ENCODE measurements at places on chromosomes 3 and 15.

GRCh38 chr15:71821547-71822129, 11.3 kb downstream of the NR2E3 start:
- DNase-seq: no peak

- DNase-seq: no peak
These were observed 40.3 kb downstream of the COPS2 start for GRCh38 chr15:49115062-49115461.

GRCh38 chr3:30292192-30292893, 314.1 kb upstream of the TGFBR2 start:
- no peak for DNase-seq

- DNase-seq: no peak
These were observed 422.1 kb upstream of the TGFBR2 start for GRCh38 chr3:30184091-30184810.

- no peak for DNase-seq
These were observed 57.7 kb downstream of the MESD start for GRCh38 chr15:80931721-80932512.

- DNase-seq: no peak
These were observed 105.1 kb upstream of the ETV5 start for GRCh38 chr3:186213946-186214345.

- no peak for DNase-seq
These were observed 102.2 kb downstream of the ABHD5 start for GRCh38 chr3:43792904-43793303.

GRCh38 chr15:58214591-58215340, 76.6 kb downstream of the AQP9 start:
- no peak for DNase-seq

DNA sequence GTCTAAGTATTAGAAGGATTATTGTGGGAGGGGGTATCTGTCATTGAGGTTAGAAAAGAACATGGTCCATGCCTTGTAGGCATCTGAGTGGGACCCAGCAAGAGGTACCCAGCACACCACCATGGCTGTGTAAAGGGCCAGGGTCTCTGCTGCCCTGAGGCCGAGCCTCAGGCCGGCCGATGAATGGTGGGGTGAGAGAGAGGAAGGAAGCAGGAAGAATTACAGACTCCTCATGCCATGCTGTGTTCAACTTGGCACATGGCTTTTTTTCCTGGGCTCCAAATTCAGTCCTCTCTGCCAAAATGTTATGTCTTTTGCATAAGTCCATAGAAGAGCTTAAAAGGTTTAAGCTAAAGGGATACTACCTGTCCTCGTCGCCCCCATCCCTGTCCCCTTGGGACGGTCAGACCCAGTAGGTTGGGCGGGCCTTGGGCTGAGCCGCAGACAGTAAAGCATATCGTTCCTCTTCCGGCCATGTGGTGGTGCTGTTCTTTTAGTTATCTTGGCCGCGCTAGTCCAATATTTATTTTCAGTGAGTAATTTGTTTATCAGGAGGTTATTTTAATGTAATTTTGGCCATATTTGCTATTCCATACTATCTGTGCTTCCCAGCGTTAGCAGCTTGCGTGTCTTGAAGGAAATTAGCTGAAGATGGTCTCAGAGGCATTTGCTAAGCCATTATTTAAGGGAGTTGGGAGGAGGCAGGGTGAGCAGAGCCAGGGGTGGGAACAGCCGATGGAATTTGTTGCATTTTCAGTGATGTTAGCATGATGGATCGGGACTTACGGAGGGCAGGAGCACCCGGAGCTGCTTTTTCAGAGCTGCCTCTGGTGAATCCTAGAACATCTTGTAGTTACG, 152.4 kb downstream of the AGBL1 start:
- DNase-seq: peak; percentile 41

DNA sequence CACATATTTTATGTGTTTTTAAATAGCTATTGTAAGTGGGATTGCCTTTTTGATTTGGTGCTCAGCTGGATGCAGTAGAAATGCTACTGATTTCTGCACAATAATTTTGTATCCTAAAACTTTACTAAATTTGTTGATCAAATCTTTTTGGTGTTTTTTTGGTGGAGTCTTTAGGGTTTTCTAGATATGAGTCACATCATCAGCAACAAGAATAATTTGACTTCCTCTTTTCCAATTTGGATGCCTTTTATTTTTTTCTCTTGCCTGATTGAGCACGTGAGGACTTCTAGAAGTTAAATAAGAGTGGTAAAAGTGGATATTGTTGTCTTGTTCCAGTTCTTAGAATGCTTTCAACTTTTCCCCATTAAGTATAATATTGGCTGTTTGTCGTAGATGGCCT, 51.3 kb downstream of the TLNRD1 start:
- DNase-seq: no peak

- DNase-seq: no peak
These were observed 560.5 kb downstream of the NR2F2 start for GRCh38 chr15:96891046-96891445.

GRCh38 chr3:72597756-72598195, 250.5 kb downstream of the SHQ1 start:
- DNase-seq: no peak

- no peak for DNase-seq
These were observed 266.6 kb upstream of the TBL1XR1 start for GRCh38 chr3:177463863-177464262.

- DNase-seq: peak; percentile 8
These were observed 166.4 kb upstream of the TLE3 start for GRCh38 chr15:70264014-70264582.

- no peak for DNase-seq
These were observed 22.0 kb downstream of the TMPRSS7 start for GRCh38 chr3:112056451-112056929.

- no peak for DNase-seq
These were observed 111.5 kb downstream of the GABRG3 start for GRCh38 chr15:27082526-27082925.

DNA sequence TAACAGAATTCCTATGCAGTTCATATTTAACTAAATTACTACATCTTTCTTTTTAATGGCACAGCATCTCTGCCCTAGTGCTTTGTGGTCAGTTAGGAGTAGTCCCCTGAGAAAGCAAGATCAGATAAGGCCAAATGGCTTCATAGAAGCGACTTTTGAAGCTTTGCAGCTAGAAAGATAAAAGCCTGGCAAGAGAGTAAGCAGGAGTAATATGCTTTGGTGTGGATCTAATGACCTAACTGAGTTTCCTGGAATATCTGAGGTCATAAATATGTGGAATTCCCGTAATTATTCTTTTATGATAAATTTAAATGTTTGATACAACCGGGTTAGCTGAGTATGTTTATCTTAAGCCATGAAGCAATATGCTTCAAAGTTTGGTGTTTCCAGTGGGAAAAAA, 374.9 kb upstream of the LRRC3B start:
- DNase-seq: no peak

GRCh38 chr15:97235611-97235985, 724.9 kb upstream of the ARRDC4 start:
- DNase-seq: no peak

DNA sequence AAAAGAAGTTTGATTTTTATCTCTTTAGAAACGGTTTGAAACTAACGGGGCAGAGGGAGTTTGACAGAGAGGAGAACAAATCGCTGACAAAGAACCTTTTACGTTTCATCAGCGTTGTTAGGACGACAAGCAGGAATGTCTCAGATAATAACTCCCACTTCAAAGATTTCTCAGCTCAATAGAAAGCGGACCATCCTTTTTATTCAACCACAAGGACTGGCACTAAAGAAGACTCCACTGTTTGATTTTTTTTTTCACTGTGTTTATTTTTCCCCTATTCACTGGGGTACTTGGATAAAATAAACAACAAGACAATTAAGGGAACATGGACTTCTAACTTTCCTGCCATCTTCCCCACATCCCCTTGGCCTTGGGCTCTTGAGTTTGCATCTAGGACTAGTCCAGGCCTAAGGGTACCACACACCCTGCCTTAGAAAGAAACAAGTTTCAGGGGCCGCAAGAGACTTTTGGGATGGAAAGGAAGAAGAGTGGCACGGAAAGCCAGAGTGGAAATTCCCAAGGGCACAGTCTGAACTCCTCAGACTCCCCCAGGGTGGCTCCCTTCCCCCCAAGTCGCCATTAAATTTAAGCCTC, 19.0 kb downstream of the ZIC4 start:
- DNase-seq: no peak

- no peak for DNase-seq
These were observed 49.2 kb downstream of the ADCY5 start for GRCh38 chr3:123399653-123400052.
